Peyer's patch (tissue), 4 donors: ENCODE measurements at places on chromosomes 6 and 20. TPM values are rescaled to one million over a fixed set of nuclear protein-coding genes. Genes with fewer than 3 reads are reported as not detected.

DNA sequence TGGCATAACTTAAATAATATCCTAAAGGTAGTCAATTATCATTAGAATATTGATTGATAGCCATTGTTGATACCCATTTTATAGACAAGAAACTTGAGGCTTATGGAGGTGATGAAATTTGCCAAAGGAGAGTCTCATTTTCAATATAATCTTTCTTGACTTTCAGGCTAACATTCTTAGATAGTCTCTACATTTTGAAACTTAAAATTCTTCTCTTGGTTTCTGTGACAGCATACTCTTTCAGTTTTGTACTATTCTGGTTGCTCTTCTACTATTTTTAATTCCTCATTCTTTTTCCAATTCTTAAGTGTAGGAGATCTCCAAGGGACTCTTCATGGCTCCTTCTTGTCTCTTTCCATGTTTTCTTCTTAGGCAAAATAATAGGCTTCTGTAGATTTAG, 3.7 kb upstream of the SH3BGRL2 start:
- DNase-seq, result no peak

GRCh38 chr6:46175446-46175845, 4.7 kb upstream of the ENPP5 start:
- no peak for DNase-seq

GRCh38 chr6:33075208-33075567, 602 bp upstream of the HLA-DPB1 start:
- DNase-seq, result no peak

DNA sequence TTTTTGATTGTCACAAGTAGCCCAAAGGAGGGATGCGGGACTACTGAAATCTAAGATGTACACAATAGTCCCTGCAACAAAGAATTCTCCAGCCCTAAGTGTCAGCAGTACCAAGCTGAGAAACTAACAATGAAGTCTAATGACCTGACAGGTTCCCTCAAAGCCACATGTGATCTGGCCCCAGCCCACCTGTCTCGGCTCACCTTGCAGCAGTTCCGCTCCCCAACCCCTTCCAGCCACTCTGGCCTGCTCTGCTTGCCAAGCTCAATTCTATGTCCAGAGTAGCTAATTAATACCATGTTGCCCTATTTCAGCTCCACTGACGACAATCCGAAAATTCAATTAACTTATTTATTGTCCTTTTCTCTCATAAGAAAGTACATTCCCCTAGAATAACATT, 72.1 kb downstream of the ZMYND8 start:
- no peak for DNase-seq

The PTCHD4 gene
- not detected for total RNA-seq
